T-helper 1 cell (primary cell): ENCODE measurements at places on chromosomes 12 and 14.

DNA sequence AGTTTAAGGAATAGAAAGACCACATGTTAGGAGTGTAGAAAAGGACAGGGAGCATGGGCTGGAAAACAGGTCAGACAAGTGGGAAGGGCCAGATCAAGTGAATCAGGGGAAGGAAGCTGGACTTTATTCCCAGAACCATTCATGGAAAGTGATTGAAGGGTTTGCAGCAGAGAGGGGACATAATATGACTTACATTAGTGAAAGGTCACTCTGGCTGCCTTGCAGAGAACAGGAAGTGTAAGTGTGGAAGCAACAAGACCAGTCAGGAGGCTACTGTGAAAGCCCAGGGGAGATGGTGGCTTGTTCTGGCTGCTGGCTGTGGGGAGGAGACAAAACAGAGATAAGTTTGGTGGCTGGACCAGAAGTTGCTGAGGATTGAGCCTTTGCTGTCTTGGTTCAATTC, 69.1 kb downstream of the VCPKMT start:
- no peak for DNase-seq

DNA sequence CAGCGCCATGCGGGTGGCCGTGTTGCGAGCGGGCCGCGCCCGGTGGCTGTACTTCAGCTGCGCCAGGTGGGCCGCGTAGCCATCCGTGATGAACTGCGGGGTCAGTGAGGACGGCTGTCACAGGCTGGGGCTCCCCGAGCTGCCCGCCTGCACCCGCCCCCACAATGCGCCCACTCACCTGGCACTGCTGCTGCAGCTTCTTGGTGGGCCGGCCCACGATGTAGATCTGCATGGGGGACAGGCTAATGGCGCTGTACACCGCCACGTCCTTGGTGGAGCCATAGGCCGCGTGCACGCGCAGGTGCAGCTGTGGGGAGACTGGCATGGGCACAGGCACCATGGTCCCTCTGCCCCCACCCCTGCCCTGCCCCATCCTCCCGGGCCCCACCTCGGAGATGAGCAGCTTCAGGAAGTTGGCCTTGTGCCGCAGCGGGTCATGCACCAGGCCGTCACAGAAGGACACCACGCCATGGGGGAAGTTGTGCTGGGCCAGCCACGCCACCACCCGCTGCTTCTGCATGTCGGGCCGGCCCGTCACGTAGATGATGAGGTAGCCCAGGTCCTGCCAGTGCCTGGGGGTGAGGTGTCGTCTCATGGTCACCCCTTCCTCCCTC, 5.9 kb downstream of the ARL6IP4 start:
- DNase-seq, result no peak

DNA sequence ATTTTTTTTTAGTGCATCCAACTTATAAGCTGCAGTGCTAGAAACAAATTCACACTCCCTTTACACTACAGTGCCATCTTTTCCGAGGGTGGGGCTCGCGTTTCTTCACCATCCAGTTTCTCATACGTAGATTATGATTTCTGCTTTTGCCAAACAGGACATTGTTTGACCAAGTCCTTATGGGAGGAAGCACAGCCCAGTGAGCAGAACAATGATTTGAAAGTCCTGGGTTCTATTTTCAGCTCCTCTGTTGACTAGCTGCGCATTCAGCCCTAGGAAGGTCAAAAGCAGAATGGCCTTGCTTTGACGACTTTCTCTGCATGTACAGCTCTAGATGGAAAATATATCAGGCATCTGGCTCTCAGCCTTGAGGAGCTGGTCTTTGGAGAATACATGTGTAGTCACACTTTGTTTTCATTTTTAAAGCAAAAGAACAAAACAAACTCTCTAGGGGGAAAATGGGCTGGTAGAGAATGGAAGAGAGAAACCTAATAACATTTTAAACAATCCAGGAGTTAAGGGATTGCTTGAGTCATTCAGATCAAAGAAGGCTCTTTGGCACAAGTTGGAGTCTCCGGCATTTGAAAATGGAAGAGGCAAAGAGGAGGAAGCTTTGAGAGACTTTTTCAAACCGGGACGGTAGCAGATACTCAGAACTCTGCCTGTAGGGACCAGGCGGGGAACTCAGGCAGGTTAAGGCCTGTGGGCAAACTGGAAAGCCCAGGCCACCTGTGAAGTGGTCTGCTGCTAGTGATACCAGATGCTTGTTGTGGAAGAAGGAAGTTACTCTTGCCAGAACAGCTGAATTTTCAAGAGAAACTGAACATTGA, 257.3 kb upstream of the PLEKHG7 start:
- DNase-seq, result no peak

- no peak for DNase-seq
Observed at GRCh38 chr14:64200170-64200569, 94.0 kb downstream of the ESR2 start.

DNA sequence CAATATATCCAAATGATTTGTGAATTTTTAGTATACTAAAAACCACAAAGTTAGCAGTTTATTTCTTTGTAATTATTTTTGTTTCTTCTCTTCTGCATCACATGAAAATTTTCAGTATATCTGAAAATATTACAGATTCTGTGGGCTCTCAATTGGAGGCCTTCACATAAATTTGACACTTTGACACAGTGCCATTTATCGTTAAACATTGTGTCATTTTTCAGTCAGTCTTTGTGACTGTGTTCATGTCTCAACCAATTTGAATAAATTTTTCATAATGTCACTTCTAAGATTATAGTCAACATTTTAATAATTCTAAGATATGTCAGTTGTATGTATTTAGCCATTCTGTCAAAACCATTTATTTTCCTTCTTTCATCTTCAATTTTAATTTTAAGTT, 1303.0 kb downstream of the LRFN5 start:
- DNase-seq, result no peak

DNA sequence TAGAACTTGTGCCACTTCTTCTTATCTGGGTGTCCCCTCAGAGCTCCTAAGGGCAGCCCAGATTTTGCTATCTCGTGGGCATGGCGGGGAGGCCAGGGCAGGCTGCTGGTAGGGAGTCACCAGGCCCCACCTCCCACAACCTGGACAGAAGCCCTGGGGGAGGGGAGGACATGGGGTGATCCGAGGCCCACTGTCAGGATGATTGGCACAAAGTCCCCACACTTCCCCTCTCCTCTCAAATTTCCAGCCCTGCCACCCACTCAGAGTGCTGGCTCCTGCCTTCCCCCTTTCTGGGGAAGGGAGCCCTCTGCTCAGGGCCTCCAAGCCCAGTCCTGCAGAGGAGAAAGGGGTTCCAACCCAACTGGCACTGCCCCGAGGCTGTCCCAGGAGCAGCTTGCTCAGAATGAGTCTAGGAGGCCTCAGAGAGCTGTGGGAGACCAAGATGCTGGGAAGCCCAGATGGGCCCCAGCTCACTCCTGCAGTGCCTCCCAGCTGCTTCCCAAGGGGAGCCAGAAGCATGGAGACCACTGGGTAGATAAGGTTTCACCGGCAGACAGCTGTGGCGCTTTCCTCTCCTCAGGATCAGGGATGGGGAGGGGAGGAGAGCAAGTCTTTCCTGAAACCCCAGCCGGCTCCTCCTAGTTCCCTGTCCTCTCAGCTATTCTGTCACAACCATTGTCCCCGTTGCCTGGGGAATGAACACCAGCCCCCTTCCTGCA, 82.8 kb downstream of the B4GALNT3 start:
- DNase-seq, result no peak

DNA sequence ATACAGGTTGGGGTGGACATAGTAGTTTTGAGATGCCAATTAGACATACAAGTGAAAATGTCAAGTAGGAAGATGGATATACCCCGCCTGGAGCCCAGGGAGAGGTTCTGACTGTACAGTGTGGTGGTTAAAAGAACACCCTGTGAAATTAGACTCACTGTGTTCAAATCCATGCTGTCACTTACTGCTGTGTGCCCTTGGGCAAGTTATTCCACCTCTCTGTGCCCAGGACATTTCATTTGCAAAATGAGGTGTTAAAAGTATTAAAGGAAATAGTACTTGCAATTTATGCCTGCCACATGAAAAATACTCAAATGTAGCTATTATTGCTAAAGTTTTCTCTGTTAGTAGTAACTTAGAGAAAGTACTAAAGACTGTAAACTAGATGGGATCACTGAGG, 18.5 kb downstream of the GALNT4 start:
- DNase-seq, result no peak

GRCh38 chr12:76037130-76038103, 5.8 kb upstream of the PHLDA1 start:
- DNase-seq, result peak; percentile 30

GRCh38 chr12:27277846-27278260, 33.8 kb downstream of the STK38L start:
- no peak for DNase-seq

- DNase-seq, result no peak
Observed at GRCh38 chr14:94334872-94335271, 11.7 kb upstream of the SERPINA6 start.

- DNase-seq, result peak; percentile 50
Observed at GRCh38 chr12:14716848-14717444, 20.5 kb upstream of the GUCY2C start.

DNA sequence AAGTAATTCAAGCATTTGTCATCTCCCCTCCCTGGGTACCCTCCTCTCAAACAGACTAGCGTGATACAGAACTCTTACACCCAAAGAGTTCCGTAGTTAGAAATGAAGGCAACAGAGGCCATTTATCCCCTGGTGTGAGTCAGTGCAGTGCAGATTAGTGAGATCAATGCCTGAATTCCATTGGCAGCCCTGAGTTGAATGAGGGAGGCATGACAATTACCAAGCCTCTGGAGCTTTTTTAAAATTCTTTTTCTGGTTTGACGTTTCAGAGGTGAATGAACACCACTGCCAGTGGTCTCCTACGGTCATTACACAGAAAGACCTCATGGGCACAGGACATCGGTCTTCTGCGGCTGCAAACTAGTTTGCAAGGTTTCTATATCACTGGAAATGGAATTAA, 94.4 kb downstream of the PRIMA1 start:
- no peak for DNase-seq

GRCh38 chr12:124623344-124624035, 56.1 kb upstream of the NCOR2 start:
- no peak for DNase-seq

DNA sequence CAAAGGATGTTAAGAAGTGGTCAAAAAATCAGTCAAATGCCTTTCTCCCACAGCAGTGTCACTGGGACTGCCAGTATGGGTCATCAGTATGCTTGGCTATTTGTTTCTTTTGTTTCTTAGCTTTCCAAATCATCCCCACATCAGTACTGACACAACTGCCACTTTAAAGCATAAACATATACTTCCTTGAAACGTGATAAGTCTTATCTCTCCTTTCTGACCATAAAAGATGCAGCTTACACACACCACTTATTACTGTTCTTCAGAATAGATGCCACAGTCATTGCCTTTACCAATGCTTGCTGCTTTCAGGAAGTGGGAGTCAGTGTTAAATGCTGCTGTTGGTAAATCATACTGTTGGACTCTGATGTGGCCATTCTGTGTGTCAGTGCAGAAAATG, 18.6 kb upstream of the GARIN2 start:
- DNase-seq, result no peak

GRCh38 chr12:111767362-111768158, 827 bp downstream of the ALDH2 start:
- no peak for DNase-seq

GRCh38 chr14:73714656-73715081, 485 bp upstream of the PNMA1 start:
- DNase-seq, result no peak

- DNase-seq, result no peak
Observed at GRCh38 chr12:27186022-27186839, 57.9 kb upstream of the STK38L start.

DNA sequence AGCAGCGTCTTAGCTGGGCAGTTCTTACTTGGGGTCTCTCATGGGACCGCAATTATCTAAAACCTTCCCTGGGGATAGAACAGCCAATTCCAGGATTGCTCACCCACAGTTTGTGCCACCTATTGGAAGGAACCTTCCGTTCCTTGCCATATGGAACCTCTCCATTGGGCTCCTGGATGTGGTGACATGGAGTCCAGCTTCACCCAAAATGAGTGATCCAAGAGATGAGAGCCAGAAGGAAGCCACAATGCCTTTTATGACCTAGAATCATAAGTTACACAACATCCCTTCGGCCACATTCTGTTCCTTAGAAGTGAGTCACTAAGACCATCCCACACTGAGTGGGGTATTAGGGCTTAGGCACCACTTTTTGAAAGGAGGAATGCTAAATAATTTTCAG, 164.4 kb downstream of the FBXL14 start:
- no peak for DNase-seq

GRCh38 chr12:65895759-65896656, 71.7 kb downstream of the HMGA2 start:
- DNase-seq, result no peak

DNA sequence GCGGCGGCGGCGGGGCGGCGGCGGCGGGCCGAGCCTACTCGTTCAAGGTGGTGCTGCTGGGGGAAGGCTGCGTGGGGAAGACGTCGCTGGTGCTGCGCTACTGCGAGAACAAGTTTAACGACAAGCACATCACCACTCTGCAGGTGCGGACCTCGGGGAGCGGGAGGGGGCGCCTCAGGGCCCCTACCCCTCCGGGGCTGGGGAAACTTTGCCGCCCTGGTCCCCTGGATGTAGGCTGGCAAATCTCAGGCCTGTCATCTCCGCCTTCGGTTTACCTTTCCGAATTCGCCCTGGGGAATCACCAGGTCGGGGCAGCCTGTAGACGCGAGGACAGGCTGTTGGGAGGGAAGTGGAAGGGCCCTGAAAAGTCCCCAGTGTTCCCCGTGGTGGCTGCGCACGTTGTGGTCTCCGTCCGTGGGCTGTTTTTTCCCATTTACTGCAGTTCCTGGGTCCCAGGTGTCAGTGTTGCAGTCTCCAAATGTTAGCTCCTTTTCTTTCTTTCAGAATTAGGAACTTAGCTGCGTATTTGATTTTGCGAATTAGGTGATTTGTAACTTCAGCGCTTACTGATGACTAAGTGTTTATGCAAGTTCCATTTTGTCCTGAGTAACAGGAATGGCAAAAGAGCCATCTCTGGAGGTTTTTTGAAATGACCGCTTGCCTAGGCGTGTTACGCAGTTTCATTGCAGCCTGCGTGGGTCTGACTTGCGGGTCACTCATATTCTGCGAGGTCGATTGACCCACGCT, 656 bp downstream of the RAB21 start:
- DNase-seq, result peak; percentile 53

GRCh38 chr12:116928504-116928903, 17.8 kb downstream of the FBXW8 start:
- DNase-seq, result no peak

DNA sequence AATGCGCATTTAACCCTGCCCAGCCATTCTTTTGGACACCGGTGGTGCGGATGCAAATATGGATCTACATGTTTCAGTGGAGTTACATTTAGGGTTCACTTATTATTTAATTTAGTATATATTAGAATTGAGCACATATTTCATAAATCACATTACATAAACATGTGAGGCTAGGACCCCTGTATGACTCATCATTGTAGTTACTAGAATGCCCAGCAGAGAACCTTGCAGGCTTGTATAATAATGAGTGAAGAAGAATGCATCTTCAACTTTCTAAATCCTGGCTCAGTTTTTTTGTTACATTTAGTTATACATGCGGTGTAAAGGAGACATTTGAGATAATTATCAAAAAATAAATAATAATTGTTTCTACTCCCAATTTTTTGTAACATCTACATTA, 369.0 kb downstream of the ATP23 start:
- no peak for DNase-seq
